ENCODE measurements at places on chromosomes 5 and 9.

DNA sequence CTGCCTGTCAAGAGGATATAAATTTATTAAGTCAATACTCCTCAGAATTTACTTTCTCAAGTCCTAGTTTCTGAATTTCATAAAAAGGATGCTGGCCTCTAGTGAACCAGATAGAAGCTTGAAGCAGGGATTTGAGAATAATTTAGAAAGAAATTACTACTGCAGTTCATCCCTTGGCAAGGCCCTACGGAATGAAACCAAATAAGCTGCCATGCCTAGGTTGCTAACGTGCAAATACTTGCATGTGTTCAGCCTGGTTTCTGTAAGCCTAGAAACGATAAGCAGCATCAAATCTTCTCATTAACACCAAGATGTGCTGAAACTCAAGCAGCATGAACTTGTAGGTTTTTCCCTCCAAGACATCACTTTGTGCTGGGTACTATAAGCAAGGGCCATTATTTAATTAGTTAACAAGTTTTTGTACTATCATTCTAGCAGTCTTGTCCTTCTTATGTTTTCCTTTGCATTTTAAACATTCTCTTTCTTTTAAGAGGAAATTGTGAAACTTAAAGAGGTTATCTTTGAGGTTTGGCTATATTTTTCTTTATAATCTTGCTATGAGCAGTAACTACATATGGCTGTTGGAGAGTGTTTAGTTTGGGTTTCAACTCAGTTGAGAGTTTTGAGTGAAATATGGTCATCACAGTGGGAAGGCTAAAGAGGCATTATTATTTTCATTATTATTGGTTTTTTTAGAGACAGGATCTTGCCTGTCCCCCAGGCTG, 71.8 kb downstream of the ADAMTSL1 start:
- no peak for DNase-seq

- no peak for DNase-seq
Measured at GRCh38 chr5:152185547-152186245, 219.4 kb downstream of the NMUR2 start.

DNA sequence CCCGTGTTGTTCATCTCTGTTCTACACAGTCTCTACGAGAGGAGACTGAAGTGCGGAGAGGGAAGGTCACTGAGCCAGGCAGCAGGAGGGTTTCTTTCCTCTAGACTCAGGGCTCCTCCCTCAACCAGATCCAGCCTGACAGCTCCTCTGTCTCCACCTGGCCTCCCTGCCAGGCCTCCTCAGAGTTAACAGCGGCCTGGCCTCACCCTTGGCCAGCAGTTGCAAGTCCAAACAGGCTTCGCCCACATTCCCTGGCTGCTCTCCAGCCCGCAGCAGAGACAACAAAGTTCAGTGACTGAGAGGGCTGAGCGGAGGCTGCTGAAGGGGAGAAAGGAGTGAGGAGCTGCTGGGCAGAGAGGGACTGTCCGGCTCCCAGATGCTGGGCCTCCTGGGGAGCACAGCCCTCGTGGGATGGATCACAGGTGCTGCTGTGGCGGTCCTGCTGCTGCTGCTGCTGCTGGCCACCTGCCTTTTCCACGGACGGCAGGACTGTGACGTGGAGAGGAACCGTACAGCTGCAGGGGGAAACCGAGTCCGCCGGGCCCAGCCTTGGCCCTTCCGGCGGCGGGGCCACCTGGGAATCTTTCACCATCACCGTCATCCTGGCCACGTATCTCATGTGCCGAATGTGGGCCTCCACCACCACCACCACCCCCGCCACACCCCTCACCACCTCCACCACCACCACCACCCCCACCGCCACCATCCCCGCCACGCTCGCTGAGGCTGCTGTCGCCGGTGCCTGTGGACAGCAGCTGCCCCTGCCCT, at the start of gene HRCT1:
HRCT1 (plus strand) TSS at position 291 of the 768 bp plus-strand sequence; CDS start at position 377, 86 bp downstream.
- no peak for DNase-seq

GRCh38 chr5:112869948-112870347, 8.9 kb downstream of the SRP19 start:
- DNase-seq: no peak

DNA sequence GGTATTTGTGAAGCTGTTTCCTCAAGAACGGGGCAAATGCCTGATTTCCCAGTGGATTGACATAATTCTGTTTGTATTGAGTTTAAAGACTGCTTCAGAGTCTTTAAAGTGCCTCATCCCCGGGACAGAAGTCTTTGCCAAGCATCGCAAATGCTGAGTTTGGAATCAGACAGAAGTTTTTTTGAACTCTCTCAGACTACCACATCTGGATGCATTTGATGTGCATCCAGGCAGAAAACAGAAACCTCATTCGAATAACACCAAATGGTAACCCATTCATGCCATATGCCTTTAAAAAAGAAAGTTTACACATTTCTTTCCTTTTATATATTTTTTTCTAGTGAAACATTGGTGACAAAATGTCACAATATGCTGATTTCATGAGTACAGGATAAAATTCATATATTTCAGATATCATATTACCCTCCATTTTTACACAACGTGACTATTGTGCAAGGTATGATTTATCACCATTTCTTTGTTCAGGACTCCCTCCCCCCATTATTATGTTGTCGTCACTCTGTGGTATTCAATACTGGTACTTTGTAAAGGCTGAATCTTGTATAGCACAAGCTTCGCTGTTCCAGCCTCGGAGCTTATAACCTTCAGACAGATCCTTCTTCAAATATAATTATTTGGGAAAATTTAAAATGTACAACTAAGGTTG, 91.1 kb downstream of the ZNF608 start:
- DNase-seq: no peak

GRCh38 chr9:38022995-38023394, 46.0 kb downstream of the SHB start:
- DNase-seq: no peak

DNA sequence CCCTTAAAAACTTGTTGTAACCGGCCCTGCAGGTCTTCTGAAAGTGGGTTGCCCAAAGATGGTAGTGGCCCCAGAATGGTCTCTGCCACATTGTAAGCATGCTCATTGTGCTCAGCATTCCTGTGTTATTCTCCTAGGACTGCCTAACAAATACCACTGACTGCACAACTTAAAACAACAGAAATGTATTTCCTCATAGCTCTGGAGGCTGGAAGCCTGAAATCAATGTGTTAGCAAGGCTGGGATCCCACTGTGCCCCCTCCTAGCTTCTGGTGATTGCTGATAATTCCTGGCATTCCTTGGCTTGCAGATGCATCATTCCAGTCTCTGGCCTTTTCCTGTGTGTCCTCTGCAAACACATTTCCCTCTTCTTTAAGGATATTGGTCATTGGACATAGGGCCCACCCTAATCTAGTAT, 3.4 kb upstream of the GCNT4 start:
- no peak for DNase-seq

DNA sequence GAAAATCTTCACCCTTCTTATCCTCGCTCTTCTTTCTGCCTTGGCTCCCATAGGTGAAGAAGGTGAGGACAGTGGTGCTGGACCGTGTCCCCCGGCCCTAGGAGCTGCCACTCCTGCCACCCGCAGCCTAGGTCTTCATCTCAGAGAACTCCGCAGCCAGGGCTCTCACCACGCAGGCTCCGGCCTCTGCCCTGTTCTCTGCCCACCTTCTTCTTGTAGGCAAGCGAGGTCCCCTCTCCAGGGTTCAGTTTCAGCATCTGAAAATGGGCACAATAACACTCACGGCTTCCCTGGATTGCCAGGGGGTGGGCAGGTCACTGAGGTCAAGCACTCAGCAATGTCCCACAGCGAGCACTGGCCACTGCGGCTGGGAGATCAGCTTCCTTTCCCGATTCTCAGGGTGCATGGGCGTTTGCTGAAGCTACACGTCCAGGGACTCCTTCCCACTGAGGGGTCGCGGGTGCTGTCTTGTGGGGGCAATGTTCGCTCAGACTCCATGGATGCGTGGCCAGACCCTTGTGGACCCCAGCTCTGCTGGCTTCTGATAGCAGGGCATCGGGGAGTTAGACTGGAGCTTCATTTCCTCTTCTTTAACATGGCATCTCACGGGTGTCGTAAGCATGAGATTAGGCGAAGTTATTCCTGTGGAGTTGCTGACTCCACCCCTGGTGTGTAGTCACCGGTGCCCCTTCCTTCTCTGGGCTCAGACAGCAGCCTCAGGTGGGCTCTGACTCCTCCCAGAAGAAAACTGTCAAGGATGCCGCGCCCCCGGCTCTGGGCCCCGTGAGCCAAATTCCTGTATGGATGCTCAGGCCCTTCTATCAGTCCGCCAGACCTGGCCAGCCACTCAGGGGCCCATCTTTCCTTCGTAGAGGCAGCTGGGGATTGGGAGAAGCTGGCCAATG, 145.1 kb upstream of the IRX2 start:
- no peak for DNase-seq

- no peak for DNase-seq
Measured at GRCh38 chr9:24333629-24334028, 212.1 kb downstream of the IZUMO3 start.

DNA sequence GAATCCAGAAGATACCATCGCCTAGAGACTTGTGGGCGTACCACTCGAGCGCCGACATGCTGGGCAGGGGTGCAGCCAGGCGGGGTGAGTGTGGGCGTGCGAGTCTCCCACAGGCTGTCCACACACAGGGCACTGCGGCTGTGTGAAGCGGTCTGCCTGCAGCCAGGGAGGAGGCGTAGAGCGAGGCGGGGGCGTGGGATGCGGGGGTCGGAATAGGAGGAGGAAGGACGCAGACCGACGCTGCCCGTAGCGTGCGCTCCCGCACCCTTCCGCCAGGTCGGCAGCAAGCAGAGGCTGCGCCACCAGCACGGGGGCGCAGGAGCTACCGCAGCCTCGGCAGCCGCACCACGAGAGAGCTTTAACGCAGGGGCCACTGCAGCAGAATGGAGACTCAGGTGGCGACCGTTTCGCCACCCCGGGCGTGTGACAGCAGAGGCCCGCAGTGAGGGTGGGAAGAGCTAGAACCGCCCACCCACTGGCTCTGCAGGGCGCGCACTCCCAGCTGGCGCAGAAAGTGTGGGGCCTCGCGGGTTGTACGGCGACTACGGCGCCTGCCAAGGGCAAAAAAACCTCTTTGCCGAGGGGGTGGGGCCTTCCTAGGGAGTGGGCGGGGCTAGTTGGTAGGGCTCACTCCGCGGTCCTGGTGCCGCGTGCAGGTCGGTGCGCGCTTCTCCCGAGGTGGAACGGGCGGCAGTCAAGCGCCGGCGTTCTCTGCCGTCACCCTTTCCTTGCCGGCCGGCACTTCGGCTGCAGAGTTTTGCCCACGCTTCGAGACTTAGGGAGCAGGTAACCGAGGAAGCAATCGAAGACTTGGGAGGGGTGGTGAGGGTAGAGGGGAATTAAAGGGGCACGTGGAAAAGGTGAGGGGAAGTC, at the start of the genes MBLAC2 and POLR3G:
MBLAC2 (minus strand) TSS at position 537 of the 873 bp plus-strand sequence; CDS start at position 58, 479 bp downstream.
POLR3G (plus strand) TSS at position 630 of the 873 bp plus-strand sequence. CDS start 10,704 bp downstream, outside the sequence.
- peak; percentile 95 for DNase-seq

GRCh38 chr5:95759634-95760033, 28.5 kb downstream of the RHOBTB3 start:
- no peak for DNase-seq
